NB4 (cell line): ENCODE measurements at places on chromosomes 2 and 18.

- DNase-seq, result no peak
Observed at GRCh38 chr2:32377928-32378327, 21.1 kb downstream of the BIRC6 start.

GRCh38 chr2:65605743-65606058 is 173.3 kb upstream of the SPRED2 start:
- DNase-seq, result no peak

DNA sequence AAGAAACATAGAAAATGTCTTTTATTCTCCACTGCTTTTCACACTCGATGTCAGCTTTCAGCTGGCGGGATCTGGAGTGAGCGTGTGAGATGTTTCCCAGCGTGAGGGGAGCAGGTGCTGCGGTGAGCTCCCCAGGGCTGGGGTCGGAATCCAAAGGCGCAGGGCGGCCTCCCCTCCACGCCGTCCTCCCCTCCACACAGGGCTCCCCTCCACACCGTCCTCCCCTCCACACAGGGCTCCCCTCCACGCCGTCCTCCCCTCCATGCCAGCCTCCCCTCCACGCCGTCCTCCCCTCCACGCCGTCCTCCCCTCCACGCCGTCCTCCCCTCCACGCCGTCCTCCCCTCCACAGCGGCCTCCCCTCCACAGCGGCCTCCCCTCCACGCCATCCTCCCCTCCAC is 26.9 kb upstream of the KCNG2 start:
- no peak for DNase-seq

GRCh38 chr2:69572641-69573040 is 70.9 kb downstream of the AAK1 start:
- no peak for DNase-seq

- DNase-seq, result no peak
Observed at GRCh38 chr2:127646487-127647241, 711 bp downstream of the GPR17 start.

- no peak for DNase-seq
Observed at GRCh38 chr2:70664525-70664924, 103.5 kb downstream of the ADD2 start.

GRCh38 chr18:62524440-62525200 is 1.8 kb downstream of the ZCCHC2 start:
- peak; percentile 74 for DNase-seq

DNA sequence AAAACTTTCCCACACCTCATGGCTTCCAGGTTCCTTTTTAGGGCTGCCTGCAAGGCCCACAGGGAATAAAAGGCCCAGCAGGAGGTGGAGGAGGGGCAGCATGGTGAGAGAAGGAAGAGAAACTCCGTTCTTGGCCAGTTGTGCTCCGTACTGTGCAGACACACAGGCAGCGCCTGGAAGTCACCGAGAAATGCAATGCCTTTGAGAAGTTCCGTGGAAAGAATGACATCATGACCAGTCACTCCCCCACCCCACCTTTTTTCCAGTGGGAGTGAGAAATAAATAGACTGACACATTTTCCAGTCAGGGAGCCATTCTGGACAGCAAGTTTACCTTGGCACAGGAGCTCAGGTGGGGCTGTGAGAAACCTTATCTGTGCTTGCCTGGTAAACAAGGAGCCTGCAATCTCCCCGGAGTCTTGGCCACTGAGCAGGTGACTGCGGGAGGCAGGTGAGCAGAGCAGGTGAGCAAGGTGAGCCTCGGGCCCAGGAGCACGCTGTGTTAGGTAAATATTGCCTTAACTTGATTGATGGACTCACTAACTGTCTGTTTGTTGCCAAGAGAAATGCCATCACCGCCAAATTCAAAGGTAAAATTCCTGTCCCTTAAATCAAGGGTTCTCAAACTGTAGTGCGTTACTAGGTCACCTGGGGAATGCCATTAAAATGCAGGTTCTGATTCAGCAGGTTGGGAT is 13.5 kb upstream of the LBH start:
- DNase-seq, result no peak

- DNase-seq, result no peak
Observed at GRCh38 chr2:183113630-183114029, 10.6 kb upstream of the NUP35 start.

DNA sequence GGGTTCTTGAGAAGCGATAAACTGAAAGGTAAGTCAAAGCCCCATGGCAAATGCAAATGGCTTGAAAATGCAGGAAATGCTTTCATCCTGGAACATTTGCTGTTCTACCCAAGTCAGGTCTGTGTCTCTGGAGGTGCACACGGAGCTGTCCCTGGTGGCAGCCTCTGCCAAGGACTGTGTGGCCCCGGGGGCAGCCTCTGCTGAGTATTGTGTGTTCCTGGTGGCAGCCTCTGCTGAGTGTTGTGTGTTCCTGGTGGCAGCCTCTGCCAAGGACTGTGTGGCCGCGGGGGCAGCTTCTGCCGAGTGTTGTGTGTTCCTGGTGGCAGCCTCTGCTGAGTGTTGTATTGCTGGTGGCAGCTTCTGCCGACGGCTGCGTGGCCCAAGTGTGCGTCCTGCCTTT is 135.6 kb upstream of the ALKAL2 start:
- DNase-seq, result no peak

DNA sequence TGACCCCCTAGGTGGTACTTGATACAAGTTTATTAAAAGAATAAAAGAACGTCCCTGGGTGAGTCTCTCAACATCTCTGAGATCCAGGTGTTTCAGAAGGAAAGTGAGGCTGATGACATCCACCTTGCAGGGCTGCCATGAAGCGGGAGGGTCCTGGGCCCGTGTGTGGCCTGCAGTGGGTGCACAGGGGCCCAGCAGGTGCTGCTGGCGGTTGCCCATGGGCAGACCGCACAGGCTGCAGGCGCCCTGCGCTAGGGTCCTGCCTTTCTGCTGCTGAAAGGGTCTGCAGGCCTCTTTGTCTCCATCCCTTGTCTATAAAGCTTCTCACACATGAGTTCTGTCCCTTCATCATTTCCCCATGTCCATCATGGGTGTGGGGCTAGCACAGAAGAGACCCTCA is 247.0 kb downstream of the TFCP2L1 start:
- DNase-seq, result no peak

DNA sequence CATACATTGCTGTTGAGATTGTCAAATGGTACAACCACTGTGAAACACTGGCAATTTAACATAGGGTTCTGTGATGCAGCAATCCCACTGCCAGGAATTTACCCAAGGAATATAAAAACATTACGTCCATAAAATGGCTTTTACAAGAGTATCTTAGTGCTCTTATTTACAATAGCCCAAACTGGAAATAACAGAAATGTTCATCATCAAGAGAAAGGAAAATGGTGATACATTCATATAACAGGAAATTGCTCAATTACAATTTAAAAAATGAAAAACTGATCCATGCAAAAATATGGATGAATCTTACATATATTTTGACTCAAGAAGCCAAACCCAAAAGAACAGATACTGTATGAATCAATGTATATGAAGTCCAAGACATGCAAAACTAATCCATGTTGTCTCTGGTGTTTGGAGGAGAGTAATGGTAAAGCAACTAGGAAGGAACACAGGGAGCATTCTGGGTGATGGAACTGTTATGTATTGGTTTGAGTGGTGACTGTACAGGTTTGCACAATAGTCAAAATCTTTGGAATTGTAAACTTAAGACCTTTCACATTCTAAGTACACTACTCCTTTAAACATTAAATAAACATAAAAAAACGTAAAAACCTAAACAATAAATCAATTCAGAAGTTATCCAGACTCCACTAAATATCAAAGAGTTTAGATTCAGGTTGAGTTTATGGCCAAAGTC is 104.8 kb upstream of the WDR75 start:
- DNase-seq, result no peak

- peak; percentile 15 for DNase-seq
Observed at GRCh38 chr2:134123332-134123731, 130.5 kb upstream of the MGAT5 start.

DNA sequence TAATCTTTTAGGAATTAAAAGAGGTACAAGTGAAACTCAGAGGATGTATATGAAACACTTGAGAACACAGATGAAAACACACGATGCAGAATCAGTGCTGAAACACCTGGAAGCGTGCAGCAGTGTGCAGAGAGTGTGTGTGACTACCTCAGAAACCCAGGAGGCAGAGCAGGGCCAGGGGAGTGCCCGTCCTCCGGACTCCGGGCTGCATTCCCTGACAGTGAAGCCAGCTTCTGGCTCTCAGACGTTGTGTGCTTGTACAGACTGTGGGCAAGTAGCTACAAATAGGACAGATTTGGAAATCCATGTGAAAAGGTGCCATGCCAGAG is 34.6 kb downstream of the ZNF407 start:
- DNase-seq, result no peak

- no peak for DNase-seq
Observed at GRCh38 chr2:24176326-24176725, 1.5 kb downstream of the FAM228A start.

DNA sequence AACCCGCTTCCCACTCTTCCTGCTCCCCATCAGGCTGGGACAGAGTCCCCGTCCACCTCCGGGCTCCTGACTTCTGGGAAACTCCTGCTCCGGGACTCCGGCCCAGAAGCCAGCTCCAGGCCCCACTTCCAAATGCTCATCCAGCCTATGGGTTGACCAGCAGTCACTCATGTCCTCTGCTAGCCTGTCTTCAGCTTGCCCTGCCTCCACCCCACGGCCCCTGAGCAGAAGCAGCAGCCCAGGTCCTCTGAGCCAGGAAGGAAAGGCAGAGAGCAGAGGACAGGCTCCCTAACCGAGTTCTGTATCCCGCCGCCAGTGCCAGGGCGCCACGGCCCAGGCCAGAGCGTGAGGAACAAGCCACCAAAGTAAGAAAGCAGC is 86.4 kb upstream of the ID2 start:
- DNase-seq, result no peak

GRCh38 chr2:186962085-186962747 is 113.2 kb upstream of the ZSWIM2 start:
- no peak for DNase-seq

DNA sequence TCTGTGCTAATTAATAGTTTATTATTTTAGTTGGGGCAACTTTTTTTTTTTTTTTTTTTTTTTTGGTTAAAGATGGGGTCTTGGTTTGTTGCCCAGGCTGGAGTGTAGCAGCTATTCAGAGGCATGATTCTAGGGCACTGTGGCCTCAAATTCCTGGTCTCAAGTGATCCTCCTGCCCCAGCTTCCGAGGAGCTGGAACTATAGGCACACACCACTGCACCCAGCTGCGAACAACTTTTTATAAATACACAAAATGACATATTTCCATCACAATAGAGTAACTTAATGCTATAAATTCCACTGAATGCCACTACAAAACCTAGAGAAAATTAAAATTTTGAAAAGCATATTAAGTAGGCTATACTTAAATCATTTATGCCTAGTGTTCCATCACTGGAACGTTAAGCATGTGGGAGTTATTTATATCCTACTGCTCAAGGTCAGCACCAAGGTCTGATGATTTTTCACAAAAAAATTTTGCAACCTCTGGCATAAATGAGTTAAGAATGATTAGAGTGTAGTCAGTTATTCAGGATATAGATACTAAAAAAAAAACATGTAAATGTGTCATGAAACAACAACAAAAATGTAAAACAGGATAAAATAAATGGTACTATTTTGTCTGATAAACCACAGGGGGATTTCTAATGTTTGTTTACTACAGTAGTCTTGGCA is 46.8 kb downstream of the GFPT1 start:
- no peak for DNase-seq

- DNase-seq, result no peak
Observed at GRCh38 chr2:141513853-141514252, 617.0 kb downstream of the LRP1B start.

GRCh38 chr2:227865291-227865690 is 6.1 kb upstream of the DAW1 start:
- no peak for DNase-seq

DNA sequence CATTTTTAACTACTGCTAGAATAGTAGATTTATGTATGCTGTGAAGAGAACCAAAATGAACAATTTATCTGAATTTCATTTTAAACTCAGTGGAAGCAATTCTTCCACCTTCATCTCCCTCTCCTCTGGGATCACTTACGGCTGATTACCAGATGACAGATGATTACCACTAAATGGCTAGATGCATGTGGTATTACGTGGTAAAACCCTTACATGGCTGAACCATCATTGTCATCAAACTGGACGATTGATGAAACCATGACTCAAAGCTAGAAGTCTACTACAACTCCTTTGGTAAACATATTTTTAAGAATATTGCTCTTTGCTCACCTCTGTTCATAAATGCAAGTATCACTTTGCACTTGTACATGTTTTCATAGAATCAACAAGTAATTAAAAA is 48.5 kb upstream of the DOCK10 start:
- no peak for DNase-seq

- DNase-seq, result no peak
Observed at GRCh38 chr18:22840606-22841144, 92.5 kb upstream of the RBBP8 start.

- no peak for DNase-seq
Observed at GRCh38 chr2:240423788-240424191, 11.7 kb upstream of the GPC1 start.

GRCh38 chr2:12176623-12177454 is 430.4 kb downstream of the LPIN1 start:
- peak; percentile 95 for DNase-seq

DNA sequence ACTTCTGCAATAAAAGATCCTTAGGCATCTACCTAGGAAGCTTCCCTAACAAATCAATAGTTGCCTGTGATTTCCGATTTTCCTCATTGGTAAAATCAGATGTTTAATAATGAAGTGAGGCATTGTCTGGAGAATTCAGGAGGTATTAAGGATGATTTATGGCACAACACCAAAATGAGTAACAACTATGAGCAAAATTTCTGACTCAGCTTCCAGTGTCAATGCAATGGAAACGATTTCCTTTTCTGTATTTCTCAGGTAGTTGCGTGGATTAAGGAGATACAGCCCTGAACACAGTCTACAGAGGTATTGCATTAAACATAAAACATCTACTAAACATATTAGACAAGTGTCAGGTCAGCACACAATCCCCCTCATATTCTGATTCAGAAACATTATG is 99.5 kb downstream of the EPB41L3 start:
- no peak for DNase-seq

DNA sequence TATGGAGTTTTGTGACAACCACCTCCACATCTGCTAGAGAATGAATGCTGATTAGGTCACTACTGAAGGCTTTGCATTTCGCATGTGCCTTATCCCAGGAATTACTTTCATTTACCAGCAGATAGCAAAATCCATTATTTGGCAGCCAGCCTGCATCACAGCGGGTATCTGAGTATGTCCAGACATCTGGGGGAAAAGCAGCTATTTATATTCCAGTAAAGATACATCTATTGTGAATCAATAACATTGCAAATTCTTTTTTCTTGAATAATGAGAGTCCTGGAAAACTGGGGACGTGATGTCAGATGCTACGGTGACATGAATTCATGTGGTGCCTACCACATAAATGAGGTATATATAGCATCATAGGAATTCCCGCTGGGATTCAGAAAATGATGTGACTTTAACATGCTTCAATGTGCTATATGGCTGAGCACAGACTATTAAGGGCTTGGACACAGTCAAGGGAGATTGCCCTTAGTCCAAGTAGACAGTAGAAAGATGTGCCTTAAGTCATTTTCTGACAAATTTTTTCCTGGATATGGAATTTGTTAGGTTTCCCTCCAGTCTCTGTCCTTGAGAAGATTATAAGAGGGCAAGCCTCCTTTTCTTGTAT is 84.2 kb upstream of the CD302 start:
- no peak for DNase-seq
